ENCODE measurements at places on chromosomes 4 and X.

DNA sequence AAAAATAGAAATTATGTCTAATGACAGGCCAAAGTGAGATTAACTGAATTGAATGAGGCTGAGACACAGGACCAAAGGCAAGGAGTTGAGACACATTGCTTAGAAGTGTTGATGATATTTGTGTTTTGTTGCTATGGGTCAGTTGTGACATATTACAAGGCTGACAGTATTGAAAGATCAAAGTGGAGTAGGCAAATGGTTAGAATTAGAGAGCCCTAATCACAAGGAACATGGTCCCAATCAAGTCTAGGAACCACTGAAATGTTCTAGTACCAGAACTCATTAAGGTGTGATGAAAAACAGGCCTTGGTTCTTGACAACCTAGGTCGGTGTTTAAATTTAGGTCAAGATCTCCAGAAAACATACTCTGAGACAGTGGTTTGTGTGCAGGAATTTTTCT is 896.3 kb upstream of the HS3ST1 start:
- no peak for DNase-seq

- DNase-seq = no peak
Measured at GRCh38 chr4:146029939-146030710, 91.5 kb upstream of the ZNF827 start.

GRCh38 chr4:15376145-15376544 is 51.7 kb upstream of the C1QTNF7 start:
- DNase-seq = no peak

GRCh38 chrX:15808254-15808653 is 18.0 kb downstream of the ZRSR2 start:
- no peak for DNase-seq

DNA sequence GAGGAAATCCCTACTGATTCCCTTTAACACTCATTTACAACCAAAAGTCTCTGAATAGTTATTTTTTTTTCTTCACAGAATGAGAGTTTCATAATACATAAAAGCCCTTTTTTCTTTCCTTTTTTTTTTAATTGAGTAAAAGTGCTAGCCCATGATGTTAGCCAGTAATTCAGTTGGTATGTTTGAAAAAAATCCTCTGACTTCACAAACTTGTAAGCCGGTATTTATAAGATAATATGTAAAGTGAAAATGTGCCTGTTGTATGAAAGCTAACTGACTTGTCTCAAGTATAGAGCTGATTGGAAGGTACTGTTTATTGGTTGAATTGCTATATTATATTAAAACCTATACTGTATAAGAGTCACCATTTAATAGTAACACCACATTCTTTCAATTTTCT is 70.2 kb upstream of the NEIL3 start:
- DNase-seq = no peak

All from NCI-H446 treated with DMSO at 0.1 percent for 48 hours (cell line).